Adrenal gland (tissue), 19 donors: ENCODE measurements at places on chromosomes 12 and 14. TPM values are rescaled to one million over a fixed set of nuclear protein-coding genes. Genes with fewer than 3 reads are reported as not detected.
A peak's percentile ranks its signal among the peaks of the same experiment; 100 is the strongest.

Gene BCL2L14
- not detected for total RNA-seq

Gene PTPN6
- total RNA-seq, result 65.0 TPM

- DNase-seq, result no peak
Observed at GRCh38 chr14:102424923-102425322, 62.2 kb downstream of the TECPR2 start.

GRCh38 chr14:105019861-105020814 lies 745 bp downstream of the CDCA4 start:
- DNase-seq, result peak; percentile 36

Gene RNASE7
- total RNA-seq, result not detected

- no peak for DNase-seq
Observed at GRCh38 chr12:120914794-120915193, 10.6 kb upstream of the SPPL3 start.

Gene RIMKLB
- 29.2 TPM for total RNA-seq
